ENCODE measurements at places on chromosomes 11 and 22. TPM values are rescaled to one million over a fixed set of nuclear protein-coding genes. Genes with fewer than 3 reads are reported as not detected.

OR4D5 gene
- not detected for total RNA-seq

VPREB1 gene
- not detected for total RNA-seq

GRCh38 chr22:42365111-42365865, 66.9 kb downstream of the NFAM1 start:
- peak; percentile 52 for DNase-seq

GRCh38 chr11:34419158-34419557, 19.6 kb upstream of the CAT start:
- DNase-seq = no peak

DNA sequence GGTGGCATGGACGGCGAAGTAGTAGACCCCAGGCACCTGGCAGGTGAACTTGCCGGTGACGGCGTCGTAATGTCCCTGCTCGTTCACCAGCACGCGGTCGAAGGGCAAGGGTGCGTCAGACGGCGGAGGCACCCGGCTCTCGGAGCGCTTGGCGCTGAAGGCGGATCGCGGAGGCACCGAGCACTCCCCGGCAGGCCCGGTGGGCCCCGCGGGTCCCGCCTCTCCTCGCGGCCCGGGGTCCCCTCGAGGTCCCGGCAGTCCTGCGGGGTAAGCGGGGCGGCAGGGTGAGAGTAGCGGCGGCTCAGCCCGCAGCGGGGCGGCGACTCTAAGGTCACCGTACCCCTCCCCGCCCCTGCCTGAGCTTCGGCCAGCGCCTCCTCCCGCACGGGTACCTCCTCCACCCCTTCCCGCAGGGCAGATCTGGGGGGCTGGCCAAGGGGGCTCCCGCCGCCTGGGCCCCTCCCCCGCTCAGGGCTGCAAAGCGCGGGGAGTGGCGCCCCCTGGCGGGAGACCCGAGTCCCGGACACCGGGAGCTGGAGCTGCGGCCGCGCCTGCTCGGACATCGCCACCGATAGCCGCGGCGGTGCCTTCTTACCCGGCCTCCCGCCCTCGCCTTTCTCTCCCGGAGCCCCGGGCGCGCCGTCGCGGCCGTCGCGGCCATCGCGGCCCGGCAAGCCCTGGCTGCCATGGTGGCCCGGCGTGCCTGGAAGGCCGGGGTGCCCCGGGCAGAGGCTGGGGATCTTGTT, 921 bp downstream of the C1QTNF5 start:
- DNase-seq = peak; percentile 88
